ENCODE measurements at places on chromosomes 6 and 20.

- DNase-seq = no peak
Measured at GRCh38 chr6:96249755-96250154, 234.0 kb downstream of the FUT9 start.

GRCh38 chr6:161272635-161273273, 1.1 kb downstream of the AGPAT4 start:
- no peak for DNase-seq

- DNase-seq = no peak
Measured at GRCh38 chr20:48273843-48274242, 488.6 kb upstream of the SULF2 start.

DNA sequence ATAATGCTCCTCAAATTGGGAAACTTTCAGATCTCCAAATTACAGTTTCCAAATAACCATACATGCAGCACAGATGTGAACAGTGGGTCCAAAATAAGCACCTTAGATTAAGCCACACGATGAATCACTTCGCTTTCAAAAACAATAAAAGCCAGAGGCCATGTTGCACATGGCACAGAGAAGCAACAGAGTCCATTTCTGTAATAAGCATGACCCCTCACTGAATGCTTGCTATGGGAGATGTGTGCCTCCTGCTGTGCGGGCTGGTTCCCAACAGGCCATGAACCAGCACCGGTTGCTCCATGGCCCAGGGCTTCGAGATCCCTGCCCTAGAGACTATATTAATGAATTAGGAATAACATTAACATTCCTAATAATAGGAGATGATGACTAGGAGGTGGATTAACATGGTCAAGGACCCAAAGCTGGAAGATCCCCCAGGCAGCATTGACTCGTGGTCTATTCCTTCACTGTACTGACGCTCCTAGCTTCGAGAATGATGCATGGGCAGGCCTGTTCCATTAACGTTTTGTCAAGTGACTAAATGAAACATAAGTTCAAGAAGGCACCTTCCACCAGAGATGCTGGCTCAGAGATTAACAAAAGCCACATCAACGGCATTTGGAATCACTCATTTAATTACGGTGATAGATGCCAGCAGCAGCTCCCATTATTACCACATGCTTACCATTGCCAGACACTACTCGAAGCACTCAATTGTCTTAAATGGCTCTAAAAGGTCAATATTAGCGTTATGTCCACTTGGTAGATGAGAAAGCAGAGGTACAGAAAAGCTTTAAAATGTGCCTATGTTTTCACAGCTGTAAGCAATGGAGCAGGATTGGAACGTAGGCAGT, 470.6 kb upstream of the AGPAT4 start:
- no peak for DNase-seq

- peak; percentile 36 for DNase-seq
Measured at GRCh38 chr6:78487401-78487800, 379.9 kb upstream of the IRAK1BP1 start.

DNA sequence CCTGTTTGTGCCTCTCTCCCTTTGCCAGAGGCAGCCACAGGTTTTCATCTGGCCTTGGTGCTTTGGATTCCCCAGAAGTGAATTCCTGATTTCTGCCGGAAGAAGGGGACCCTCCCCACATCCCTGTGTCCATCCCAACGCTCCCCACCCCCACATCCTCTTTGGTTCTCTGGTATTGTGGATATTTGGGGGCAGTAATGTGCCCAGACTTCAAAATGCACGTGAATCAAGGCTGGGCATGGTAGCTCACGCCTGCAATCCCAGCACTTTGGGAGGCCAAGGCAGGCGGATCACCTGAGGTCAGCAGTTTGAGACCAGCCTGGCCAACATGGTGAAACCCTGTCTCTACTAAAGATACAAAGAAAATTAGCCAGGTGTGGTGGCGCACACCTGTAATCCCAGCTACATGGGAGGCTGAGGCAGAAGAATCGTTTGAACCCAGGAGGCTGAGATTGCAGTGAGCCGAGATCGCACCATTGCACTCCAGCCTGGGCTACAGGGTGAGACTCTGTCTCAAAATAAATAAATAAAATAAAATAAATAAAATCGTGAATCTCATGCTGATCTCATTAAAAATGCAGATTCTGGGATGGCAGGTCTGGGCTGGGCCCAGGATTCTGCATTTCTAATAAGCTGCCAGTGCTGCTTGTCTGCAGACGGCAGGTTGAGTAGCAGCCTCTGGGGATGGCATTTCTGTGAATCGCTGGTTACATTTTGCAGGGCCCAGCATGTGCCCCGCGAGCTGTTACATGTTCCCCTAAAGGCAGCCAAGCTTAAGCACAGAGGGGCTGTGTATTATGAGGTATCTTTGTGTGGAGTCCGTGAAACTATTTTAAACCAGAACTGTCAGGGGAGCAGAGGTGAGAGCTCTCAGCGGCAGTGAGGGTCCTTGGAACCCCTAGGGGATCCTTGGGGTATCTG, 49.0 kb downstream of the SYNJ2 start:
- no peak for DNase-seq

DNA sequence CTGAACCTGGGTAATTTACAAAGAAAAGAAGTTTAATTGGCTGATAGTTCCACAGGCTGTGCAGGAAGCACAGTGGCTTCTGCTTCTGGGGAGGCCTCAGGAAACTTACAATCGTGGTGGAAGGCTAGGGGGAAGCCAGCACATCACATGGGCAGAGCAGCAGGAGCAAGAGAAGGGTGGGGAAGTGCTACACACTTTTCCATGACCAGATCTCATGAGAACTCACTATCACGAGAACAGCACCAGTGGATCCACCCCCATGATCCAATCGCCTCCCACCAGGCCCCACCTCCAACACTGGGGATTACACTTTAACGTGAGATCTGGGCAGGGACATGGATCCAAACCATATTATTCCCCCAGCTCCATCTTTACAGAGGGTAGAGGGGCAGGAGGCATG, 166.4 kb downstream of the NFATC2 start:
- DNase-seq = no peak

- no peak for DNase-seq
Measured at GRCh38 chr6:16158943-16159557, 30.2 kb downstream of the MYLIP start.

DNA sequence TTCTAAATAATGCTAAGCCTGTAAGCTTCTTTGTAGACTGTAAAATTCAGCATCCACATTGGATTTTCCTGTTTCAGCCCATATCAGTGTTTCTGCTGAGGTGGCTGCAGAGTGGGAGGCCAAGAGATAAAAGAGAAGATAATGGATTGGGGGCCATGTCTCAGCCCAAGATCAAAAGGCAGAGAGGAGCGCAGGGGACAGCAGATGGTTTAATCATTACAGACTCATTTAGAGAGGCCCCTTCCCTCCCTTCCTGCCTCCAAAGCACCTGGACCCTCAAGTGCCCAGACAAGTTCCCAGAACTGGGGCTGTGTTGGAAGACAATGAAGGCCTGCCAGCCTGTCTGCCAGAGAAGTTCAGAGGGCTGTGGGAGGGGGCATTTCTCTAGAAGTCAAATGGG, 20.4 kb upstream of the CTNNBL1 start:
- DNase-seq = no peak

DNA sequence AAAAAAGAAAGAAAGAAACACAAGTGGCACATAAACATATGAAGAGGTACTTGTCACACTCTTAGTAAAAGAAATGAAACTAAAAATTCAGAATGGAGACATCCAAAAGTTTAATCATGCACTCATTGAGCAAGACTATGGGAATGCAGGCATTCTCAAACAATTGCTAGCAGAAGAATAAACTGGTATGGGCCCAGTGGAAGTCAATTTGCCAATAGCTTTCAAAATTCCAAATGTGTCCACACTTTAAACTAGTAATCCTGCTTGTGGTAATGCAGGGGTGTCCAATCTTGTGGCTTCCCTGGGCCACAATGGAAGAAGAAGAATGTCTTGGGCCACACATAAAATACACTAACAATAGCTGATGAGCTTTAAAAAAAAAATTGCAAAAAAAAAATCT, 97.4 kb downstream of the EPB41L2 start:
- DNase-seq = peak; percentile 78

DNA sequence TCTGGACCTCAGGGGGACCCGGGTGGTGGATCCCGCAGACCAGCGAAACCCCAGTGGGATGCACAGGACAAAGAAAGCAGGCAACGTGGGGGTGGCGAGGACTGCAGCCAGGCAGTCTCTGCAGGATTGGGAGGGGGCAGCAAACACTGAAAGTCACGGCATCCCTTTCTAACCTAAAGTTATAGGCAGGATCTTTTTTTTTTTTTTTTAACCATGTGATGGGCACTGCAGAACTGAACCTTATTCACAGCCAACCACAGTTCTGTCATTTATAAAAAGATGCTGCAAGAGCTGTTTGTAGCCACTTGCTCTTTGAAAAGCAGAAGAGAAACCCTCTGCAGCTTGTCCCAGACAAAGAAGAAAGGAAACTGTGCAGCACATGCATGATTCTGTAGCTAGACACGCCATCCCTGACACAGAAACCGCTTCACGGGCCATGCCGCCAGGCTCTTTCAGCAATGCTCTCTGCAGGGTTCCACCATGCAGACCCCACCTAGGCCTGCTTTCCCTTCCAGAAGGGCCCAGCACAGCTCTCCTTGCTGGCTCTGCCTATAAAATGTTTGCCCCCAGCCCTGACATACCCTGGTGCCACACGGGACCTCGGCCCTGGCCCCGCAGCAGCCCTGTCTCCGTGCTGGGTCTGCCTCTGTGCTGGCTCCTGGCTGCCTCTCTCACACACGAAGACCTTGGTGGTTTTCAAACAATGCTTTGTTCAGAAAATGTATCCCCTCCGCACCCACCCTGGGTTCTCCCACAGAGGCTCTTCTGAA, 70.8 kb downstream of the PYGB start:
- DNase-seq = no peak

GRCh38 chr6:44049989-44050871, 77.0 kb downstream of the MRPL14 start:
- DNase-seq = no peak

GRCh38 chr20:47066484-47067270, 172.0 kb downstream of the EYA2 start:
- no peak for DNase-seq

- no peak for DNase-seq
Measured at GRCh38 chr6:149246691-149247384, 70.7 kb upstream of the TAB2 start.

DNA sequence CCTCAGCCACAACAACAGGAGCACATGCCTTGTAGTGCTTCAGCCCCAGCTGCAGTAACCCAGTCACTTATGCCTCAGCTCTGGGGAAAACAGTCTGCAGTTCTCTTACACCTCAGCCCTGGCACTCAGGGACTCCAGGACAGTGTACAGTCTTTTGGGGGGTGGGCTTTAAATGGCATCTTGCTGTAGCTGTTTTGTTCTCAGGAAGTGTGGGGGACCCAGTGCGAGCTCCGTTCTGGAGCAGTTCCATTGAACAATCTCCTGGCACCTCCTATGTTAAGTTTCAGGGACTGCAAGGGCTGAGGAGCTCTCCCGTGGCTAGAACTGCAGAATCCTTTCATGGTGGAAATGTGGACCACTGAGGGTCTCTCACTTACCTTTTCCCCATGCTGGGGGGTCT, 55.2 kb downstream of the PLCG1 start:
- no peak for DNase-seq

- no peak for DNase-seq
Measured at GRCh38 chr20:32535316-32535952, 49.7 kb downstream of the NOL4L start.
